ENCODE measurements at places on chromosomes 4 and X.

DNA sequence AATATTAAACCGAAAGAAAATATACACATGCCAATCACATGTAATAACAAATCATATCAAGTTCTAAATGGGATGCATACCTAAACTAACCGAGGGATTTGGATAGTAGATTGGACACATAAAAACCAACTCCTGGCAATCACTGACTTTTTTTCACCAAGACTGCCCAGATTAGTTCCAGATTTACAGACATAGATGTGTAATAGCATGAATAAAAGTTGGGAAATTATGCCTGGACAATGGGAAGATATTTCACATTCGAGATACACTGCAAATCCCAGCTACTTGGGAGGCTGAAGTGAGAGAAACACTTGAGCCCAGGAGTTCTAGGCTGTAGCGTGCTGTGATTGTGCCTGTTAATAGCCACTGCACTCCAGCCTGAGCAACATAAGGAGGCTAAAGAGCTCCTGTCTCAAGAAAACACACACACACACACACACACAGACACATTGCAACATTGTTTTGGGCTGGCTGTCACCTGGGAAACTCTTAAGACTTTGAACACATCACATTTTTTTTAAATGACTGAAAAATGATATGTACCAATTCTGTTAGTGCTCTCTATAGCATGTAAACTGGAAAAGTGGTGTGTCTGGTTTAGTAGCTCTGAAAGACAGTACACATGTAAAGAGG lies 5.7 kb downstream of the RAB40A start:
- no peak for DNase-seq

GRCh38 chr4:121806411-121806810 lies 5.3 kb downstream of the EXOSC9 start:
- no peak for DNase-seq

- no peak for DNase-seq
Measured at GRCh38 chr4:19596342-19596741, 655.4 kb upstream of the SLIT2 start.

DNA sequence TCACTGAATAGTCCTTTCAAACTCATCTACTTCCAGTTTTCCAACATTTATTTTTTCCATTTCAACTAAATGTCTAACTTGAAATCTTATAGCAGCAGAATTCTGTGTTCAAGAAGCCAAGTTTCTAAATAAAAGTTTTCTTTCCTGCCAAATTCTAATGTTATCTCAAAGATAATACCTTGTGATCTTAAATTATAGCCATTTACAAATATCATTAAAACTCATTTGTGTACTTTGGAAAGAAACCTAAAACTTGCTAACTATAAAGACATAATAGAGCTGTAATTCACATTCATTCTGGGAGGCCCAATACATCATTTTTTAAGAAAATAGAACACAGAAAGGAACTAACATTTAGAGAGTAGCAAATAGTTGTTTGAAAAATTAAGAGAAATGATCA lies 83.9 kb downstream of the MAD2L1 start:
- DNase-seq: no peak

GRCh38 chr4:123170843-123171242 lies 225.8 kb upstream of the SPRY1 start:
- no peak for DNase-seq

DNA sequence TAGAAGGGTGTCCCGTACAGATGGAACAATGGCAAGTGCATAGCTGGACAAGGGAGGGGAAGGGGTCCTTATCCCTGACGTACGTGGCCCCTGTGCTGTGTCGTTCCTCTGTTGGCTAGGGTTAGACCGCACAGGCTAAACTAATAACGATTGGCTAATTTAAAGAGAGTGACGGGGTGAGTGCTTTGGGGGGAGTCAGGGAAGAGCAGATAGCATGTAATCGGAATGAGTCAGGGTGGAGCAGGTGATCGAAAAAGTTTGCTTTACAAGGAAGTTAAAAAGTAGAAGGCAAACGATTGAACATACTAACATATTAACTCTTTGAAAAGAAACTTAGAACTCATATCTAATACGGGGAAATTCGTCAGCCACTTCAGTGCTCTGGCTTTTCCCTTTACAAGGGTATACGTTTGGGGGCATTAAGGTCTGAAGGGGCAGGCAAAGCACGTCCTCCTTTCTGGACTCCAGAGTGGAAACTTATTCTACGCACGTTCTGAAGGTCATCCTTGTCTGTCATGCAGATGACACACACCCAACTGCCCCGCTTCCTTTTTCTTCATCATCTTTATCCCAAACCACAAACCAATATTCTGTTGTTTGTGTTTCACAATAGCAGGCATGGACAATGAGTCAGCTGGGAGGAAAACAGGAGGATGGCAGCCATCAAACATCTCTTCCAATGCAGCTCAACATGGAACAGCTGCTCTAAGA lies 10.2 kb upstream of the CRLF2 start:
- DNase-seq: peak; percentile 12

GRCh38 chrX:149371986-149372385 lies 133.1 kb downstream of the IDS start:
- no peak for DNase-seq

DNA sequence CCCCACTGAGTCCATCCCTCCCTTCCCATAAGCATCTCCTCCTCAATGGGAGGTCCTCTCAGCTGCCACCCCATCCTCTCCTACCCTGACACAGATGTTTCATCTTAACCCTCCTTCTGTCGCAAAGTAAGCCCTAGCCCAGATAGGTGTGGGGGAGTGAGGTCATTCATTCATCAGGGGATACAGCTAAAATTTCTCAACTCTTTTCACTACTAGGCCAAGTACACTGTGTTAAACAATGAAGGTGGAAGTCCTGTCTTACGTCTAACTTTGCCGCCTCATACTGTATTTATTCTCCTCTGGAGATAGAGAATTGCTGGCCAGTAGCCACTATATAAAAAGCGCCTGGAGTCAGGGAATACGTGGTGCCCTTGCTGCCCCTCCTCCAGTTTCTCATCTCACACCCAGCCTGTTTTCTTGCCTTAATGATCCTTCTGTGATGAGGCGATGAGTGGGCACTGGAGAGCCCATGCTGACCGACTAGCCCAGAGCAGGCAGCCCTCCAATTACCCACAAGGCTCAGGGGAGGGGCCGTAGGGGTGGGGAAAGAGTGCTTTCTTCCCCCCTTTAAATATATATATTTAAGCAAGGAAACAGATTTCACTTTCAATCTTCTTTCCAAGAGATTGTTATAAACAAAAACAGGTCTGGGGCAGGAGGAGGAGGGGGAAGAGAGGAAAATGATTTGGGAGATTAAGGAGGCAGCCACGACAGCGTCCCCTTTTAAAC lies 149.5 kb downstream of the PJA1 start:
- DNase-seq: no peak

GRCh38 chrX:123673813-123674212 lies 59.0 kb downstream of the THOC2 start:
- DNase-seq: no peak

- DNase-seq: no peak
Measured at GRCh38 chr4:37615720-37616063, 70.5 kb downstream of the RELL1 start.

GRCh38 chr4:53531585-53532224 lies 59.6 kb downstream of the LNX1 start:
- DNase-seq: no peak

DNA sequence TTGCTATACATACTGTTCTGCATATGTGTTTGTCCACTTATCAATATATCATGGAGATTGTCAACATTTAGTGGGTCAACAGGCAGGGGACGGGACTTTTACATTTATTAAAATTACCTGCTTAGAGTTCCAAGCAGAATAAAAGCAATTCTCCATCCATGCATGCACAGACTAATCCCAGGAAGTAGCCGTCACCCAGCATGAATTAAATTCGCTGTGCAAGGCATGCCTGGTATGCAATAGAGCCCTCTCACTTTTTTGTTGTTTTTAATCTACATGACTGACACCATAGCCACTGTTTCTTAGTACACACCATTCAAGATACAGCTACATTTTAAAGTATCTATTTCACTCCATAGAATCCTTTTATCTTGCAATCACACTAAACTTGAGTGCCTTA lies 108.9 kb downstream of the USP46 start:
- no peak for DNase-seq

GRCh38 chr4:91525621-91526020 lies 778.1 kb upstream of the GRID2 start:
- DNase-seq: no peak

GRCh38 chrX:112190646-112191045 lies 108.1 kb upstream of the TRPC5 start:
- DNase-seq: no peak

DNA sequence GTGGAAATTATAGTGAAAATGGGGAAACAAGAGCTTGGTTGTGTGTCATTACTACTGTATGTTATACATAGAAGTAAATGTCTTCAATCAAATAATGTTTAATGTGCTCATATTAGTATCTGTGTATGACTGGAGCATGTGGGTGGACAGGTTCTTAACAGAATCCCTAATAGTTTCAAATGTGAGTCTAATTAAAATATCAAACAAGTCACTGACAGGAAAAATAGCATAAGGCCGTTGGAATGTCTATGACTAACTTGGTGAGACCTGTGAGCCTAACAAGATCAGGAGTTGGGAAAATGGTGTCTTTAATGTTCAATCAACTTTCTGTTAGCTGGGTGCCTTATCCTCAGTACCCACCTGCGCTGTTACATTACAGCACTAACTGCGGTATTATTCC lies 6.2 kb upstream of the CXCL3 start:
- no peak for DNase-seq

DNA sequence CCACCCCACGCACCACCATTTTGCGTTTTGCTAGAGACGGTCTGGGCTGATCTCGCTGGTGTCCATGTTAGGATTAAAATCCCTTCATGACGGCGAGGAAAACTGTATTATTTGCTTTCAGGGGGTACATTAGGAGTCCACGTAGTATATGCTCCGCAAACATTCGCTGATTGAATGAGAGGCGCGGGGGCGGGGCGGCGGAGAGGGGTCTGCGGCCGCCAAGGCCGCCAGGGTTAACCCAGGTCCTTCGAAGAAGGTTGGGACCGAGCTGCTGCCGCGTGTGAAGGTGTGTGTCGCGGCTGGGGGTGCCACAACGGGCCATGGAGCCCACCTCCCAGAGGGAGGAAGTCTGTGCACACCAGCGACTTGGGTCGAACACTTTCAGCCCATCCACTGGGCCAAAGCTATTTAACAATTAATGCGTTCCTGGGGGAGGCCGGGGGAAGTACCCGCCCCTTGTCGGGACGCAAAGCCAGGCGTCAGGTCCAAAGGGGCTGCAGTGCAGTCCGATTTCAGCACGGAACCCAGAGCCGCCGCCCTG lies 6.4 kb upstream of the PITX2 start:
- no peak for DNase-seq

- DNase-seq: no peak
Measured at GRCh38 chr4:69362351-69362750, 82.1 kb downstream of the UGT2B28 start.

- peak; percentile 92 for DNase-seq
Measured at GRCh38 chr4:40749717-40750460, at the start of gene NSUN7. Gene NSUN7, plus strand, starts transcription at chr4:40749955. Its CDS starts 739 bp downstream, at chr4:40750694.

GRCh38 chr4:40118861-40119260 lies 62.2 kb downstream of the N4BP2 start:
- no peak for DNase-seq

DNA sequence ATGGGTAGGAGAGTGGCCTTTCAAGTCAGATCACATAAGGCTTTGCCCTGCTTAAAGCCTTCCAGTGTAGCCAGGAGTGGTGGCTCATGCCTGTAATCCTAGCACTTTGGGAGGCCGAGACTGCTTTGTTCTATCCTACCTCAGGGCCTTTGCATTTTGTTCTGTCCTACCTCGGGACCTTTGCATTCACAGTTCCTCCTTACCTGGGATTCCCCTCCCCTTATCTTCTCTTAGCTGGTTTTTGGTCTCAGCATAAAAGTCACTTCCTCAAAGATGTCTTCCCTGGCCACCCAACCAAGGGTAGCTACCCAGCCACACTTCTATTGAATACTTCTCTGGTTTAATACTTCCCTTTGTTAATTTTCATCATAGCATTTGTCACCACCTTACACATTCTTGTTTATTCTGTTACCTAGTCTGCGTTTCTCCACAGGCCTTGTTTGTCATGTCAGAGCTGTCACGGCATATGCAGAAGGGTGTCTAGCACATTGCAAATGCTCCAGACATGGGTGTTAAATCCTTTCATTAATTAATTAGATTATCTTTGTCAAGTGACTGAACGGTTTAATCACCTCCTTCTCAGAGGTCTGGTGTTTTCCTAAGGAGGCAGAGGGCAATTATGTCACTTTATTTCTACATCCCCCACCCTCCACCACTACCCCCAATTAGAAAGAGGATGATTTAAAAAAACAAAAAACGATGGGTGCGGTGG lies 11.3 kb upstream of the SETD7 start:
- DNase-seq: no peak

DNA sequence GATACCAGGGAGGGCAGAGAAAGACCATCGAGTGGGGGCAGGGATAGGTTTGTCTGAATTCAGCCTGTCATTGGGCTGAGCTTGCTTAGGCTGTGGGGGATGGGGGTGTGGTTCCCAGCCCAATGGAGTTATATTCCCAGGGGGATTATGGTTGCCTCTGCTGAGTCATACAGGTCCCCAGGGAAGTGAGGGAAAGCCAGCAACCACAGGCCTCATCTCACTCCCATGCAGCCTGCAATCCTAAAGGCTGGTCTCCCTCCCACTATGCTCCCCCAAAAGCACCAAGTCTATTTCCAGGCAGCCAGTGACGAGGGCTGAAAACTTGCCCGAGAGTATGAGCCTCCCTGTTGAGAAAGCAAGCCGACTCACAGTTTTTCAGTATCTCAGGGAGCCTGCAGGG lies 39.3 kb downstream of the AFM start:
- DNase-seq: no peak

GRCh38 chr4:170875868-170876267 lies 786.1 kb upstream of the AADAT start:
- DNase-seq: no peak

GRCh38 chr4:153318696-153319320 lies 25.7 kb upstream of the MND1 start:
- DNase-seq: no peak

DNA sequence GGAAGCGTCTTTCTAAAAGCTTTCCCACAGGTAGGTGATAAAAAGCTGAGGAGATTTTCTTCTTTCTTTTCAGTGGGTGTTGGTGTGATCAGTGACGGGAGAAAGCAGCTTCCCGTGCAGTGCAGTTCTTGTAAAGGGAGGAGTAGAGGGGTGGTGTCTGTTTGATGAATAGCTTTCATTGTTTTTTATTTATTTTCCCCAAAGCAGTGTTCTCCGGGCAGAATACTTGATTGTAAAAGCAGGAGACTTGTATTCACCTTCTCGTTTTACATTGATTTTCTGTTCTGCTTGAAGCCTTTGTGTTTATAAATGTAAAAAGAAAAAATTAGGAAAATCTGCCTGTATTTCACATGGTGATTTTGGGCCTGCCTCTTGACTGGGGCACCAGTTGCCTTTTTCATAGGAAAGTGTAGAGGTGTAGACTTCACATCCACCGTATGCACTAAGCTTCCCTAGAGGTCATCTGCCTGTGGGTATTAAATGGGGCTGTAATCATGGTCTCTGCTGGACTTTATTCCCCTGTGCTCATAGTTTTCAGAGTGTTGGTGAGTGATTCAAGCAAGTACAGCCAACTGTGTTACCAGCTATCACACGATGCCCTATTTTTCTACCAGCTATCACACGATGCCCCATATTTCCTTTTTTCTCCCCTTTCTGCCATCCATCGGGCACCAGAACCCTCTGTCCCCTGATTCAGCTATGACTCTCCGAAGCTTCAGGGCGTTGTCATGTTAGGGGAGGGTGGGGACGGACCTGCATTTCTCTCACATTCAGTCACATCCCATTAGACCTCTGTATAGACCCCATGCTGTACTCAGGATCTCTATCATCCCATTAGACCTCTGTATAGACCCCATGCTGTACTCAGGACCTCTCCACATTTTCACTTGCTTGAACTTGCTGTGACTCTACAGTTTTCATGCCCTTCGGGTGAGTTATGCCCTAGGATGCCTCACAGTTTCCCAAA lies 526.5 kb downstream of the TRIML1 start:
- DNase-seq: no peak

Data from chondrocyte (in vitro differentiated cells).